NCI-H510A treated with DMSO at 0.1 percent for 48 hours (cell line): ENCODE measurements at places on chromosomes 3 and 15.
A peak's percentile ranks its signal among the peaks of the same experiment; 100 is the strongest.

- peak; percentile 27 for DNase-seq
Measured at GRCh38 chr15:90000186-90001001, 730 bp upstream of the ZNF710 start.

- no peak for DNase-seq
Measured at GRCh38 chr15:74776821-74777768, 4.8 kb upstream of the CSK start.

- no peak for DNase-seq
Measured at GRCh38 chr15:36617529-36618196, 38.2 kb downstream of the CDIN1 start.

- no peak for DNase-seq
Measured at GRCh38 chr3:23201154-23201838, 1.8 kb upstream of the UBE2E2 start.

GRCh38 chr3:106161246-106161645 lies 292.4 kb upstream of the CBLB start:
- peak; percentile 6 for DNase-seq

GRCh38 chr3:10772271-10773161 lies 43.5 kb upstream of the SLC6A11 start:
- no peak for DNase-seq

DNA sequence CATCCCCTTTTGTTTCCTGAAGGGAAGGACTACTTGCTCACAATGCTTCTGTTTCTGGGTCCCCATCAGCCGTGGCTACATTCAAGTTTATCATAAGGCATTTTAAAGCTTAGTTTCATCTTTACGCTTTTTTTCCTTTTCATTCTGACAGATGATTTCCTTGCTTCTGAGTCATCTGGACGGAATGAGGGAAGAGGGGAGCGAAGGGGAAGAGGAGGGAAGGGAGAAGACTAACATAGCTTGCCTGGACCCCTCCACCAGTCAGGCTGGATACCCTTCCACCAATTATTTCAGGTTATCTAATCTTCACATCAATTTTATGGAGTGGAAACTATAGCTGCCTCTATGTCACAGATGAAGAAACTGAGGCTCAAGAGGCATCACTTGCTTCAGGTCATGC lies 27.6 kb downstream of the FAM3D start:
- no peak for DNase-seq

GRCh38 chr3:69938931-69939330 lies 60.6 kb upstream of the SAMMSON start:
- no peak for DNase-seq

GRCh38 chr3:155520463-155520862 lies 224.4 kb downstream of the PLCH1 start:
- no peak for DNase-seq

- DNase-seq, result no peak
Measured at GRCh38 chr15:100802421-100803170, 77.0 kb upstream of the ALDH1A3 start.

GRCh38 chr3:144272680-144273079 lies 301.1 kb downstream of the DIPK2A start:
- DNase-seq, result peak; percentile 82

DNA sequence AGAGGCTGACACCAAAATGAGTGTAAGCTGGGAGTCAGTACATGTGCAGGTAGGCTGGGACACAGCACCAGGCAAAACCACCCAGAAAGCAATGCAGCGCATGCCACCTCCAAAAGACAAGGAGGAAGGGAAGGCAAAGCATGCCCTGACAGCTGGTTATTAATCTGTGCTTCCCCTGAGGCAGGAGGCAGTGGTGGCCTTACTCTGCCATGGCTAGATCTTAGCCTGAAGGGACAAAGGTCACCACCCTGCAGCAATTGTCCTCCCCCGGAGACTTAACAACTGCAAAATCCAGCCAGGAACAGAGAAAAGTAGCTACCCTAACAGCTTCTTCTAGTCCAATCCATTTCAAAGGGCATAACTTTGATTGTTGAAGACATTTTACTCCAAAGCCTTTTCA lies 73.7 kb downstream of the PLD1 start:
- DNase-seq, result no peak

GRCh38 chr3:12342151-12342550 lies 53.3 kb downstream of the PPARG start:
- no peak for DNase-seq

DNA sequence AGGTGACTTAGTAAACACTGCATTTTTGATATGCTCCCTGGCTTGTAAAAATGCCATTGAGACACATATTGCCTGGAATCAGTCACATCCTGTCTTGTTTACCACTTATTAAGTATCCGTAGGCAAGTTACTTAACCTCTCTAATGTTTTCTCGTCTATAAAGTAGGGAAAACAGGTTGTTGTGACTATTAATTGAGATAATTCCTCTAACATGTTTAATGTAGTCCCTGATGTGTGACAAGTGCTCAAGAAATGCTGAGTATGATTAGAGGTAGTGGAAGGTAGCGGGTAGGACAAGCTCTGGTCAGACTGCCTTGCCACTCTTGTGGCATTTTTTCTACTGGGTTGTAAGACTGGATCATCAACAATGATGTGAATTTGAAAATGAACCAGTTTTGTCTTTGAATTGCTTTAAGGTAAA lies 54.1 kb downstream of the NFKBIZ start:
- no peak for DNase-seq

DNA sequence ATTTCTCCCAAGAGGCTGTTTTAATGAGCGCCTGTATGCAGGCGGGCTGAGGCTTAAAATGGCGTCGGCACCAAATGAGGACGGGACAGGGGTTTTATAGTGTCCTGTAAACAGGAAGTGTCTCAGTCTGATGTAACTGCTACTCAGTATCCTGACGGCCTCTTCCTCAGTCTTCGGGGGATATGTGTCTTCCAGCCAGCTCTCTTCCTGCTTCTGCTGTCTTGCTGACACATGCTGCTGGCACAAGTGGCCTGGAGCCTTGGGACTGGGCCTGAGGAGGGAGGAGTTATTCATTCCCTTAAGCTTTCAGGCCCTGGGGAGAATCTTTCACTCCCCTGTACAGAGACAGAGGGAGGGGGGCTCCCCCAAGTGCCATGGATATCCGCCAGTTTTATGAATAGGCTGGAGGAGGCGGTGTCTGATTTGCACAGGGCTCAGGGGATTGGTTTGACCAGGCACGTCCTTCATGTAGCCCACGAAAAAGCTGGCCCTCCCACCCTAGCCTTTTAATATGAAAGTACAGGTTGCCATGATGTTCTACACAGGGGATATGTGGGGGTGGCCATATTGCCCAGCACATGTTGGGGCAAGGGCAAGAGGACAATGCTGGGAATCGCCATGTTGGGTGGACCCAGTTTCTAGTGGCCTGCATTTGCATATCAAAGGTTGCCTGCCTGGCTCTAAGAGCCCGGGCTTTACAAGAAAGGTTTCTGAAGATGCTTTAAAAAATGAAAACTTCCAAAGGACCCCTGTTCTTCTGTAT lies 19.9 kb downstream of the NDUFB4 start:
- DNase-seq, result no peak

DNA sequence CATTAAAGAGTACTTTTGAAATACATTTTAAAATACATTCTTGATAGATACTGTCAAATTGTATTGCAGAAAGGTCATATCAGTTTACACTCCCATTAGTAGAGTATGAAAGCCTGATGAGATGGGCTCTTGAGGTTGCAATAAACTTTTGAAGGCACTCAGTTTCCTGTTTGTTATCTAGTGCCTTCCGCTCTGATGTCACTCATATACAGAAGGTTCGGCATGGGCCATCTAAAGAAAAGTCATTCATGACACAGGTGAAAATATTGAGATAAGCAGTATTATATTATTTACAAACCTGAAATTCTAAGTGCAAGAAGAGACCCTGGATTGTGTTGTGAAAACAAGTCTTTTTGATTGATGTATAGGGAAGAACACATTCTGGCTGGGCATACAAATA lies 36.5 kb upstream of the DENND4A start:
- DNase-seq, result peak; percentile 48

- DNase-seq, result no peak
Measured at GRCh38 chr15:49863431-49864224, 242.8 kb downstream of the DTWD1 start.

DNA sequence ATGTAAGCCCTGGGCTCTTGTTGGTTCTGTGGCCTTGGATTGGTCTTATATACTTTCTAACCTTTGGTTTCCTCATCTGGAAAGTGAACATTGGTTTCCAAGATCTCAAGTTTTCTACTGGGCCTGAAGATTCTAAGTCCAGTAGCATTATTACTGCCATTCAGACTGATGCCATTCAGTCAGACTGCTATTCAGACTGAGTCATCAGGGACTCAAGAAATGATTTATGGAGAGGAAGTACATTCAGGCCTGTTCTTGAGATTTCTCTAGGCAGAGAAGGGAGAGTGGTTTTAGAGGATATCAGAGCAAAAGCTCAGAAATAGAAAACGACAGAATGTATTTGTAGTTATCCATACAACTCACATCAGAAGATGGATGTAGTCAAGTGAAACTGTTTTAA lies 557.2 kb downstream of the NR2F2 start:
- DNase-seq, result no peak

DNA sequence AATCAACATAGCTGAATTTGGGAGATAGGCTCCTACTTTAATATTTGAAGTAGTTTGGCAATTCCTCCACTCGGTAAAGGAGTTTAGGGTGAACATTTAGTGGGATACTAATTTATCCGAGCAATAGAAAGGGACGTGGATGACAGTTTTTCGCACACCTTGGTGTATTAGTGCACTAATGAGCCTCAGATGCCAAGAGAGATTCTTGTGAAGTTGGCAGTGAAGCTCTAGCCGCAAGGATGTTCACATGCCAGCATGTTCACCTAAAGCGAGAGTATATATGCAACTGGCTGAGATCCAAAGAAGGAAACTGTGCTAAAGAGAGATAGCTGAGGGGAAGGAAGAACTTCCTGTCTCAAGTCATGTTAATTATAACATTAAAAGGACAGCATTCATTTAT lies 58.5 kb downstream of the TGFBR2 start:
- DNase-seq, result no peak

GRCh38 chr15:70142322-70143191 lies 44.8 kb upstream of the TLE3 start:
- no peak for DNase-seq

DNA sequence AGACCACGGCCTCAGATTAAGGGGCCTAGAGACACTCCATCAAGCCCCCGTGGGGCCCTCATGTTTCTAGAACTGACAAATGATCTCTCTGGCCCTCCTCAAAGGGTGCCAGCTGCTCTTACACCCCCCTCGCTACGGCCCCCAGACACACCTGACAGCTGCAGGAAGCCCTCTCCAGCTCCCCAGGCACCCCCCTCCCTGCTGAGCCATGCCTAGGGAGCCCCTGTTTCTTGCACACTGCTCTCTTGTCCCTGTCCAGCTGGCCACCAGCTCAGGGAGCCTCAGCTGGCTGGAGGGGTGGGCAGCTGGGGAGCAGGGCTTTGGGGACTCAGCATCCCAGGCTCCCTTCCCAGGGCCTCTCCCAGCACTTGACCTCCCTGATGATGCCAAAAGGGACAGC lies 14.8 kb downstream of the TNK2 start:
- no peak for DNase-seq

GRCh38 chr15:65286069-65286703 lies 497 bp downstream of the PARP16 start:
- no peak for DNase-seq

DNA sequence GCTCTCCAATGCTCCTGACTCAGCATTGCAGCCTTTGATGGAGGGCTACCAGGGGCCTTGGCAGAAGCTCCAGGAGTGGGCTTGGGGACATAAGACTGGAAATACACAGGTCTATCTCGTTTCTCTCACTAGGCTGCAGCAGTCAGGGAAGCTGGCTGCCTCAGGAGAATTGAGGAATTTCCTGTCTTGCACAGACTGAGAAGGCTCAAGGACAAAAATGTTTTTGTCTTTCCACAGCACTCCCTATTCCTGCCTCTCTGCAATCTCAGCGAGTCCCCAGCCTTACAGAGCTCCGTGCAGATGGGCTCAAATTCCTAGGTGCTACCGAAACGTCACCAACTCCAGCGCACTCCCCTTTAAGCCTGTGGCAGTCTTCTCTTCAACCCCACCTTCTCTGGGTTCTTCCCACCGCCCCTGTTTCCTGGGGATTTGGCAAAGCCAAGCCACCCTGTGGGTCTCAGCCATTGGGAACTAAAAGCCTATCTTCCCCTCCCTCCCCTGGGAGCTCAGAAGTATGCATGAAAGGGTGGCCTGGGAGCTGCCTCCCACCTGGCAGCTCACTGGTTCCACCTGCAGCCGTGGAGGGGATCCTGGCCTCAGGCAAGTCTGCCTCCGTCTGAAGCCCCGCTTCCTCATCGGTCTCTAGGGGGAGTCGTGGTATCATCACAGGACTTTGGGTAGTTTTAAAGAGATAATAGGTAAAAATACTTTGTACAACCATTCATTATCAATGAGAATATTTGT lies 322.6 kb upstream of the FRG2C start:
- no peak for DNase-seq

GRCh38 chr3:198021320-198021719 lies 61.3 kb downstream of the LMLN start:
- DNase-seq, result no peak

DNA sequence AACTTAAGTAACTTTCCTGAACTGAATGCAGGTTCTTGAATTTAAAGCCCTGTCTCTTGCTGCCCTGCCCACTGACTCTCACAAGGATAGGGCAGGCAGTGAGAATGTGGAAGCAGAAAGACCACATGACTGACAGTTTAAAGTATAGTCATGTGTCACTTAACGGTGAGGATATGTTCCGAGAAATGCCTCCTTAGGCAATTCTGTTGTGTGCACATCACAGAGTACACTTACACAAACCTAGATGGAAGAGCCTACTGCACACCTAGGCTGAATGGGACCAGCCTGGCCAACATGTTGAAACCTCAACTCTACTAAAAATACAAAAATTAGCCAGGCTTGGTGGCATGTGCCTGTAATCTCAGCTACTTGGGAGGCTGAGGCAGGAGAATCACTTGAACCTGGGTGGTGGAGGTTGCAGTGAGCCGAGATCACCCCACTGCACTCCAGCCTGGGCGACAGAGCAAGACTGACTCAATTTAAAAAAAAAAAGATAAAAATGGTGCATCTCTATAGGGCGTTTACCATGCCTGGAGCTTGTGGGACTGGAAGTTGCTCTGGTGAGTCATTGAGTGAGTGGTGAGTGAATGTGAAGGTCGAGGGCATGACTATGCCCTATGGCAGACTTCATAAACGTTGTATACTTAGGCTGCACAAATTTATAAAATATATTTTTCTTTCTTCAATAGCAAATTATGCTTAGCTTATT lies 18.9 kb upstream of the COPG1 start:
- no peak for DNase-seq

- no peak for DNase-seq
Measured at GRCh38 chr15:46660096-46660842, 1025.4 kb downstream of the SQOR start.

GRCh38 chr3:42254566-42254965 lies 11.4 kb downstream of the CCK start:
- no peak for DNase-seq

- DNase-seq, result no peak
Measured at GRCh38 chr3:78642226-78643035, 1125.4 kb downstream of the ROBO1 start.
